Heart left ventricle (tissue), 16 donors: ENCODE measurements at places on chromosomes 12 and 14.

GRCh38 chr14:22598896-22599244, 770 bp downstream of the ABHD4 start:
- DNase-seq, result no peak

GRCh38 chr12:87982208-87982607, 47.0 kb downstream of the C12orf50 start:
- no peak for DNase-seq

- no peak for DNase-seq
Observed at GRCh38 chr12:89653-90052, 23.1 kb downstream of the IQSEC3 start.

GRCh38 chr12:99068993-99069747, 424.1 kb downstream of the APAF1 start:
- DNase-seq, result no peak

- no peak for DNase-seq
Observed at GRCh38 chr14:92532490-92533163, 19.0 kb downstream of the RIN3 start.

- no peak for DNase-seq
Observed at GRCh38 chr12:22350886-22351285, 16.4 kb upstream of the ST8SIA1 start.

DNA sequence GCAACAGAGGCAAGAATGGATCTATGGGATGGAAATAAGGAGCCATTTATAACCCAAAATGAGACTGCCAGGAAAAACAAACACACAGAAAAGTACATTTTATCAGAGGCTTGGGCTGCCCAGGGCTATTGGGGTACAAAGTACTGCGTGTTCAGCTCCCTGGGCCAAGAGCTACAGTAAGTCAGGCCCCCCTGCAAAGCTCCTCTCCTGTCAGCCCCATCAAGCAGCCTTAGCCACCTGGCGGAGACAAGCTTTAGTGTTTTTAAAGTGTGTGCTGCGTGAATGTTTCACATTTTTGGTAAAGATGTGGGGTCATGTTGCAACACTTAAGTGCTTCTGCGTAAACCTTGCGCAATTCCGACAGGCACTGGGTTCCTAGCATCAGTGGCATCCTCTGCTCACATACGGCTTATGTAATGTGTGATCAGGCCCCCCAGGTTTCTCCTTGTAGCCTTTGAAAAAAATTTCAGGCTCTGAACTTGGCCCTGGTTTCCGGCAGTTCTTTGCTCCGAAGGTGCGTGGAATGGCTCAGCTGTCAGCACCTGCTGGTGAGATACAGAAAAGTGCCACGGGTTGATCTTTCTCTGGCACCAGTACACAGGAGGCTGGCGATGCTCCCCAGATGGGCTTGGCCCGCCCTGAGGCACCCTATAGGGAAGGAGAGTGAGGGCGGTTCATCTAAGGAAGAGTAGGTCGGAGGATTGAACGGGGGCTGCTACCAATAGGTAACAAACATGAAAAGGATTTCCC, 198.7 kb upstream of the EEA1 start:
- peak; percentile 92 for DNase-seq

DNA sequence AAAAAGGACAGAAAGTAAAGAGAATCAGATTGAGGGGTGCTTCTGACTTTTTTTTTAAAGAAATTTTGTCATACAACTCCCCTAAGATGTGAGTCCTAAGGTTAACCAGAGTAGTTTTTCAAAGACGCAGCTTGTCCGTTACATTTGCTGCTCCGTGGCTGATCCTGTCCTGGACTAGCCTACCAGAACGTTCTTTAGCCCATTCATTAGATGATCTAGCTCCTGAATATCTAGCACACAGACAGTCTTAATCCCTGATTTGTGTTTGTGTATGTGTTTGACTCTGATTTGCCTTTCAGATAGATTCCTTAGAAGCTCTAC, 60.3 kb downstream of the SAMD4A start:
- no peak for DNase-seq

GRCh38 chr12:121893961-121894460, 5.4 kb downstream of the PSMD9 start:
- DNase-seq, result no peak

GRCh38 chr12:45049912-45050750, 768 bp downstream of the DBX2 start:
- no peak for DNase-seq

DNA sequence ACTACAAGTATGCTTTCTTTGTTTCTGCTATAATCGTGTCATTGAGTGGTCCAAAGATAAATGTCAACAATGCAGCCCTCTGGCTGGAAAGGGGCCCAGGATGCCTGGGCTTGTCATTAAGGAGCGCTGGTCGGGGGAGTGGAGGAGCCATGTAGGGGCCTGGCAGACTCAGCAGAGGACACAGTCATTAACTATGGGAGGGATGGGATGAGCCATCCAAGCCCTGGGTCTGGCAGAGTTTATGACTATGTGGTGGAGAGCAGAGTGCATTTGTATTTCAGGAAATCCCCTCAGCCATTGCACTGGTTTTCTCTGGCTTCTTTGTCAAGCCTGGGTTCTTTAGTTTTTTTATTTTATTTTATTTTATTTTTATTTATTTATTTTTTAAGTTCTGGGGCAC, 243.1 kb downstream of the C12orf75 start:
- no peak for DNase-seq

GRCh38 chr14:74223016-74223415, 16.2 kb upstream of the VSX2 start:
- no peak for DNase-seq

- no peak for DNase-seq
Observed at GRCh38 chr14:33899723-33900341, 51.0 kb downstream of the EGLN3 start.
